ENCODE measurements at places on chromosomes 13 and 19.

GRCh38 chr13:87124785-87125074 is 546.4 kb upstream of the SLITRK5 start:
- DNase-seq: no peak

- DNase-seq: no peak
Observed at GRCh38 chr13:33976965-33977364, 159.0 kb downstream of the RFC3 start.

- no peak for DNase-seq
Observed at GRCh38 chr13:68872338-68872737, 1235.3 kb upstream of the ATXN8OS start.

- DNase-seq: no peak
Observed at GRCh38 chr13:24203273-24203672, 42.8 kb downstream of the SPATA13 start.

DNA sequence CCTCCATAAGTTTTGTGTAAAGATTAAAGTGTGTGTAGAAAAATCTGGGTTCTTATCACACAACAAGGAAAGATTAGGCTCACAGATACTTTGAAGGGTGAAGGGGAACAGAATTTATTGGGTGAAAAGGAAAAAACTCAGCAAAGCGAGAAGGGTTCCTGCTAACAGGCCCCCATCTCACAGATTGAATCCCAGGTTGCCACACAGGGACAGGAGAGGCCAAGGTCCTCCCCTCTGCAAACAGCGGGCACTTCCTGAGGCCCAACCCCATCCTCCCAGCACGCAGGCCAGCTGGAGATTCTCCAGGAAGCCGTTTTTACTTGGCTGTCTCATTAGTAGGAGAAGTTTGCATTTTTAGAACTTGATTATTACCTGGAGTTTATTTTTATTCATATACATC is 15.2 kb upstream of the ERCC5 start:
- DNase-seq: no peak

Measured in Calu3 (cell line).